A172 (cell line): ENCODE measurements at places on chromosomes 5 and 9. TPM values are rescaled to one million over a fixed set of nuclear protein-coding genes. Genes with fewer than 3 reads are reported as not detected.

SPINK7 gene
- total RNA-seq = not detected in 2 replicates

SURF2 gene
- 26.3 and 43.1 TPM in 2 replicates for total RNA-seq

TICAM2 gene
- total RNA-seq = 10.0 and 11.1 TPM in 2 replicates

DNA sequence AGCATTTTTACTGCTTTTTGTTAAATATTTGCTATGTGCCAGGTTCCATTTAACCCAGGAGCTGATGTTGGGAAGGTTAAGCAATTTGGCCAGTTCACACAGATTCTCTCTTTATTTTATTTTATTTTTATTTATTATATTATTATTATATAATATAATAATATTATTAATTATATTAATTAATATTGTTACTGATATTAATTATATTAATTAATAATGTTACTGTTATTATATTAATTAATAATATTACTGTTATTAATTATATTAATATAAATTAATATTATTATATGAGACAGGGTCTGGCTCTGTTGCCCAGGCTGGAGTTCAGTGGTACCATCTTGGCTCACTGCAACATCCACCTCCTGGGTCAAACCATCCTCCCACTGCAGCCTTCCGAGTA is 593.0 kb upstream of the SGCD start:
- DNase-seq = no peak

- no peak for DNase-seq
Observed at GRCh38 chr5:35847961-35848360, 8.7 kb upstream of the IL7R start.

NRARP gene
- 0.40 and 0.43 TPM in 2 replicates for total RNA-seq

KIF4B gene
- 0.02 TPM in 1 of 2 replicates, not detected in the other for total RNA-seq

C5orf58 gene
- total RNA-seq = not detected in 2 replicates

DNA sequence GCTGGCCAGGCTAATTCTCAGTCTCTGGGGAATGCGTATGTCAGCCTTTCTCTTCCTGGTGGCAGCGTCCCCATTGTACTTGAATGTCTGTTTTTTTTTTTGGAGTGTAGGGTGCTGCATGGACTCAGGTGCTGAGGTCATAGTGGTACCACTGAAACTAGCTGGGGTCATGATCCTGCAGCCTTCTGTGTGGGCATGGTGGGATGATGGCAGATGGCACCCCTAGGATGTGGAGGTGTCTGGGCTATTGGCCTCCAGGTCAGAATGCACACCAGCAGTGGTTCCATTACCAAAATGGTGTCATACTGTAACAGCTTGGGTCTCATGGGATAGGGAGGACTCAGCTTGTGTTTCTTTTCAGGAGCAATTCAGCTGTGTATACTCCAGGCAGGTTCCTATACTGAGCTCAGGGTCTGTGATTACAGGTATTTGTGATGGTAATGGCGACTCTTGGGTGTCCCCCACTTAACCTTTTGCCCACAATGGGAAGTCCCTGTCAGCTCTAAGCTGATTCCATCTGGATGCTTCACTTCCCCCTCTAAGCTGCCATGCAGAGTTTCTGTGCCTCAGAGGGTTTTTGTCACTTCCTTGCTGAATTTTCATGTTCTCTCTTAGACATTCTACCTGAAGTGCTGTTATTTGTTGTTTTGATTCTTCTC is 17.9 kb downstream of the HSD17B4 start:
- no peak for DNase-seq

- DNase-seq = no peak
Observed at GRCh38 chr9:85292261-85292660, 449.5 kb downstream of the AGTPBP1 start.

- no peak for DNase-seq
Observed at GRCh38 chr9:70390933-70391341, 23.5 kb downstream of the KLF9 start.

DNA sequence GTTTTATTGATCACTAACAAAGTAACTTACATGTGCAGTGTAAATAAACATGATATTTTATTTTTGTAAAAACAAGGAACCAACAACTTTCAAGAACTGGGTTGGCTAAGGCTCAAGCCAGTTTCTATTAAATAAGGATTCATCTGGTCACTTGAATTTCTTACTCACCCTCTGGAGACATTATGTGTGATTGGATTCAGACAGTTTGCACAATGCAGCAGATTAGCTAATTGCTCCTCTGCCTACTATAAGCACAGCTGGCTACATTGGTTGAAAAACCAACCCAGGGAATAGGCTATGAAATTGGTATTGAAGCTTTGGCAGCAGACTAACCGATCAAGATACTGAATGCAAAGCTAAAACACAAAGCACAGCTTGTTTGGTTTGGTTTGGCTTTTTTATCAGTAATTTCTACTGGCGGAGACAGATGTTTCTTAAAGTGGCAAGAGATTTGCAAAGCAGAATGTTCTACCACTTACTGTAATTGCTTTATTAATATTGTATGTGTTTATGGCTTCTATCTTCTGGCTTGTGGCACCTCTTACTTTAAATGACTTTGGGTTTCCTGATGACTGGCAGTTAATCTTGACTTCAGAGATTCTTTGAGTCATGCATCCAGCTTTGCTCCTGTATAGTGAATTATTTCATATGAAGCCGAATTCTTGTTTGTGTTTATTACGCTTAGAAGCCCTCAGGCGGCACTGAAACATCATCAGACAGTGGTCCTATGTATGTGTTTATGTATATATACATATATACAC is 231.5 kb downstream of the MPDZ start:
- no peak for DNase-seq

PCDHA1 gene
- total RNA-seq = 0.02 TPM in 1 of 2 replicates, not detected in the other

C5 gene
- total RNA-seq = 6.3 and 11.5 TPM in 2 replicates

- no peak for DNase-seq
Observed at GRCh38 chr9:92850898-92851297, 26.9 kb downstream of the ZNF484 start.

DNA sequence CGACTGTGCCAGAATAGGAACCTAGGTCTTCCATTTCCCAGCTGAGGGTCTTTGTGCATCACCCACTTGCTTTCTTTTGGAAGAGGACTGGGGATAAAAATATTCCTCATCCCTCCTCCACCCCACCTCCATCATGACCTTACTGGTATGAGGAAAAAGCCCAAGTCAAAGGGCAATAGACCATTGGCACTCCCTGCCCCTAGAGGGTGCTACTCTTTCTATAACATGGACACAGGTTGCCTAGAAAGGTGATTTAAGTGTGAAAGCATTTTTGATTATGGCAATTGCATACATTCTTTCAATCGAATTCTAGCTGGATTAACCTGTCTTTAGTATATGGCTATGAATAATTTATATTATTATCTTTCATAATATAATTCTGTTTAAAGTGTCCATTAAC is 22.8 kb upstream of the ZNF618 start:
- no peak for DNase-seq

GRCh38 chr5:129001841-129002526 is 36.7 kb downstream of the SLC27A6 start:
- no peak for DNase-seq

SHROOM1 gene
- 5.6 and 6.1 TPM in 2 replicates for total RNA-seq

TNFSF8 gene
- not detected in 2 replicates for total RNA-seq

- no peak for DNase-seq
Observed at GRCh38 chr9:128087262-128087661, 19.2 kb downstream of the SLC25A25 start.

- peak; percentile 49 for DNase-seq
Observed at GRCh38 chr5:135565725-135566421, 12.9 kb downstream of the CXCL14 start.

GRCh38 chr9:31912636-31913035 is 471.8 kb upstream of the ACO1 start:
- no peak for DNase-seq

- DNase-seq = peak; percentile 63
Observed at GRCh38 chr9:93064392-93065134, 6.1 kb downstream of the SUSD3 start.

EPB41L4B gene
- total RNA-seq = 0.93 and 1.7 TPM in 2 replicates

GRCh38 chr9:38160613-38161215 is 91.7 kb upstream of the SHB start:
- DNase-seq = peak; percentile 27

GRCh38 chr5:100188778-100189177 is 346.4 kb upstream of the FAM174A start:
- no peak for DNase-seq

GRCh38 chr5:141870871-141871270 is 7.3 kb downstream of the PCDH1 start:
- peak; percentile 44 for DNase-seq

DNA sequence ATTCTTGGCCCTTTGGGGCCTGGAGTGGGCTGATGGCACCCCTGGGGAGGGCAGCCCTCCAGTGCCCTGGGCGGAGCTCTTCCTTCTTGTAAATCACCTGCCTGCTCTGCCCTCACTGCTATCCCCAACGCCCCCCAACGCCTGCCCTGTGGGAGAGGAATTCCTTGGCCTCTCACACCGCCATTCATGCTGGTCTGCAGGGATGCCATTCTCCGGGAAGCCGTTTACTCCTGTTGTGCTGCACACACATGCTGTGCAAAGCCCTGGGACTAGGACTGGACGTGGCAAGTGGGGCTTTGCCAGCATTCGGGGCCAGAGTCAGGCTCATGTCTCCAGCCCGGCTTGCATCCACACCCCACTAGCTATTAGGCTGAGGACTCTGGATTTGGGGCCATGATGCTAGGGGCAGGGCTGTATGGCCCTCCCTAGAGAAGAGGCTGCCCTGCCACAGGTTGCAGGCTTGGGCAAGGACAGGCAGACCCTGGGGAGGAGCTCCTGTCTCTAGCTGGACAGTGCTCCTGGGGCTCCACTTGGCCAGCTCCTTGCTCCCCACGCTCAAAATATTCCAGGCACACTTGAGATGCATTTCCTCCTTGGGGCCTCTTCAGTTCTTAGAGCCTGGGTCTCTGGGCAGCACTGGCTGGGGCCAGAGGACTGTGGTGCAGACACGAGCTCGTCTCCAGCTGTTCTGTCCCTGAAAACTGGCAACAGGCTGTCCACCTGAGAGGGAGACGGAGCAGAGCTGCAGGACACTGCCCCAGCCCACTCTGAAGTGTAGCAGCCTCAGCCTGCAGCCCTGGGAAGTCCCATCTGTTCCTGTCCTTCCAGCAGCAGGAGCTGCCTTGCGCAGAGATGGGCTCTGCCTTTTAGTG is 226.9 kb downstream of the CACNA1B start:
- no peak for DNase-seq

DNA sequence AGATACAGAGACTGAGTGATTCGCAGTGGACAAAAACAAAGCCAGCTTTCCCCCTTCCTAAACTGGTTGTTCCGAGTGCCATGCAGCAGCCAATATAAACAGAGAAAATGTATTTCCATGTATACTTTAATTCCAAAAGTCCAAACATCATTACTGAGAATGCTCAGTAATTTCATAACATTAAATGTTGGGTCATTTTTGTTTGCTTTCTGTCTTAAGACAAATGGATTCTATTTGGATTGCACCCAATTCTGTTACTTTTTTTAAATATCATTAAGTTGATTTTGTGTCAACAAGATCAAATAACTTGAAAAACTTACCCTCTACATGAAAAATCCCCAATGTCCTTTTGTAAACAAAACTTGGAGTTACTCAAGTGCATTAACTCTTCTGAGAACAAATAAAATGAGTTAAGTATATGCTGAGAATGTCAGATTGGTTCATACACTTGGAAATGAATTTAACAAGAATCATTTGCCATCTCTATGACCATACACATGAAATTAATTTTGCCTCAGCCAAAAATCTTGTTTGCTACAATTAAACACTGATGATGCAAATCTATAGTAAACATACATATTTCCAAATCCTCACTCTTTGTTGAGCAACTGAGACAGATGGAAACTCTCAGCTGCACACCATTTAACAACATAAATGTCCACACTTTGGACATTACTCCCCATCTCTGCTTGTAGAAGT is 19.4 kb downstream of the LURAP1L start:
- DNase-seq = no peak

- no peak for DNase-seq
Observed at GRCh38 chr9:111860443-111860842, 36.2 kb upstream of the UGCG start.

DNA sequence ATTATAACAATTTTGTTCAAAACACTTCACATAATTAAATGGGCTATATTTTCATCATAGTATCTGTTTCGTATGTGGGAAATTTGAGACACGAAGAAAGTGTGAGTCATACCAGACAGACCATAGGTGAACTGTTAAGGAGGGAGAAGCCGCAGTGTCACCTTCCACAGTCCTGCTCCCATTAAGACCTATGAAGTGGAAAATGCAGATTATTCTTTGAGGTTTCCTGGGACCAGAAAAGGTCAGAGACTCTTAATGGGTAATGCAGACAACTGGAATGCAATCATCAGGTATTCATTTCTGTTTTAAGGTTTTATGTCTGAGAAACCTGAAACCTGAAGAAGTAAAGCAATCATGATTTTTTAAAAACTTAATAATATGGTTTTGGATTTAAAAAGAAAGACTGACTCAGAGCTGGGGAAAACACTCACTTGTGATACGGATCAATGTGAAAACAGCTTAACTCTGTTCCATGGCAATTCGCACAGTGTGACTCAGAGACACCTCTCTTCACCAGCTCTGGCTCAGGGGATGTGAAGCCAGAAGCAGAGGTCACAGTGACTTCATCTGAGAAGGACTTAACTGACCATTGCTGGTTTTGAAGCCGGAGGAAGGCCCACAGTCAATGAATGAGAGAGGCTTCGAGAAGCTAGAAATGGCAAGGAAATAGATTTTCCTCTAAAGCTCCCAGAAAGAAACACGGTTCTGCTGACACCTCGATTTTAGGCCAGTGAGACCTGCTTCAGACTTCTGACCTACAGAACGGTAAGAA is 17.2 kb upstream of the GCNT1 start:
- peak; percentile 22 for DNase-seq

ZDHHC11 gene
- total RNA-seq = 1.0 and 4.3 TPM in 2 replicates

- DNase-seq = no peak
Observed at GRCh38 chr5:132595624-132596023, 38.8 kb downstream of the RAD50 start.

PRLR gene
- total RNA-seq = 0.36 TPM in 1 of 2 replicates, not detected in the other

DNA sequence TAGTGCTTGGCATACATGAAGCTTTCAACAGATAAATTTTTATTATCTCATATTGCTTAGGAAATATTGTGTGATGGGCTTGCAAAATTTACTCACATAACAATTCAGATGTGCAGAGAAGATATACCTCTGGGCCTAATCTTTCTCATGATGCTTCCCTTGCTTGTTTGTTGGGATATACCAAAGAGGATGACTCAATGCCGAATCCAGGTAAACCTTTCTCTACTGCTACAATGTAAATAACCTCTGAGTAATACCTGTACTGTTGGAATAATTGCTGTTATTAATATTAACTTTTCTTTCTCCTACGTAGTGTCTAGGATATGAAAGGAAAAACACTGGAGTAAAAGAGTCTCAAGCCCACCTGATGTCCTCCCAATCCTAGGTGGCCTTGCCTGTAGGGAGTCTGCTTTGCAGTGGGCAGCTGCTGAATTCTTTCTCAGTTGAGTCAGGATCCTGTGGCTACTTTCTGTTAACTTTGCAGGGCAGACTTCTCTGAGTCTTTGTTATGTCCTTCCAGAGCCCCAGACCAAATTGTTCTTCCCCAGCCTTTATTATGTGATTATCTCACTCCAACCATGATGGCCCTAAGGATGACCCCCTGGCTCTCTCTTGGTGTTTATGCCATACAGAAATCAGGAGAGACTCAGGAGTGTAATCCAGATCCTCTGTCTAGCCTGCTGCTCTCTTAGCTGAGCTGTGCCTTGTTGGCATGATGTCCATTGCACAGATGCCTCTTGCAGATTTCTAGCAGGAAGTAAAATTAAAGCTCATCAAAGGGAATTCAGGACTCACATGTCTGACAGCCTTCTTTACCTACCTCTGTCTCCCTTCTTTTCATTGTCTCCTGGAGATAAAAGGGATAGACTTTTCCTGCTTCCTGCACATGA is 208.1 kb downstream of the SNX18 start:
- DNase-seq = no peak
